IMR-90 (cell line): ENCODE measurements at places on chromosomes 16 and 17.

GRCh38 chr16:80459331-80459777, 81.4 kb upstream of the DYNLRB2 start:
- DNase-seq, result no peak

DNA sequence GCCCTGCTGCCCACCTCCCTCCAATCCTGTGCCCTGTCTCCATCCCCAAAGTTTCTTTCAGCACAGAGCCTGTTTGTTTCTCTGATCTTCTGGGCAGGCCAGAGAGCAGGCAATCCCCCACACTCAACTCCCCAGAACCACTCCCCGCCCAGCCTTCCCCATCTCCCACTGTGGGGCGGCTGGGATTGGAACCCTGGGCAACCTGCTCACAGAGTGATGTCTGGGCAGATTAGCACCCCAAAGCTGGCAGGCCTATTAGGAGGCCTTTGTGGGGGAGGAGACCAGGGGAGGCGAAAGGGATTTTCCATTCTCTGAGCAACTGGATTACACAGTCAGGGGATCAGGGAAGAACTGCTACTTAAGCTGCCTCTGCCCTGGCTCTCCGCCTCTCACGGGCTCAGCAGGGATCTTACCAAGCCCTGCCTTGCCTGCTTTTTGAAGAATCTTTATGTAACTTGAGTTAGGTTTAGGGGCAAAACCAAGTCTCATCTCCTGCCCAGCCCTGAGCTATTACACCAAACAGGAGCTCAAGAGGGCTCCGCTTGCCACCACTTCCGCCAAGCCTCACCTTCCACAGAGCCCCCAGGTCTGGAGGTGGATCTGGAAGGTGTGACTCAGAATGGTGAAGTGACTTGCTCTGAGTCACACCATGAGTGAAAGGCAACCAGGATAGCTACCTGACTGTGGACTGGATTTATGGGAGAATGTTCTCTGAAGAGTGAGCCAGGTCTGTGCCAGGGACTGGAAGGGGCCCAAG, 16.0 kb upstream of the LHX1 start:
- DNase-seq, result peak; percentile 61

GRCh38 chr17:54153423-54153822, 330.7 kb downstream of the KIF2B start:
- no peak for DNase-seq

DNA sequence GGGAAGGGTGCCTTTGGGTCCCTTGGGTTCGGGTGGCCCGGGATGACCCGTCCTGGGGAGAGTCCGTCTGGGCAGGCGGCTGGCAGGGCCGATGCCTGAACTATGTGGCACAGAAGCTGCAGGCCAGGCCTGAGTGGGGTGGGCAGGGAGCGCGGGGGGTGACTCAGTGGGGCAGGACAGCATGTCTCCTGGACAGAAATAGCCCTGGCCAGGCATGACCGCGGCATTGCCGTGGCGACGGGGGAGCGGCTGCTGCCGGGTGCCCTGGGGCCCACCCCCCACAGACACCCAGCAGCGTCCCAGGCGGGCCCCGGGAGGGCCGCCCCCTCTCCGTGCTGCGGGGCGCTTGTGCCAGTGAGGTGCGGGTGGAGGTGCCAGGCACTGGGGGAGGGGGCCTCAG, 1.8 kb upstream of the C1QTNF8 start:
- no peak for DNase-seq

DNA sequence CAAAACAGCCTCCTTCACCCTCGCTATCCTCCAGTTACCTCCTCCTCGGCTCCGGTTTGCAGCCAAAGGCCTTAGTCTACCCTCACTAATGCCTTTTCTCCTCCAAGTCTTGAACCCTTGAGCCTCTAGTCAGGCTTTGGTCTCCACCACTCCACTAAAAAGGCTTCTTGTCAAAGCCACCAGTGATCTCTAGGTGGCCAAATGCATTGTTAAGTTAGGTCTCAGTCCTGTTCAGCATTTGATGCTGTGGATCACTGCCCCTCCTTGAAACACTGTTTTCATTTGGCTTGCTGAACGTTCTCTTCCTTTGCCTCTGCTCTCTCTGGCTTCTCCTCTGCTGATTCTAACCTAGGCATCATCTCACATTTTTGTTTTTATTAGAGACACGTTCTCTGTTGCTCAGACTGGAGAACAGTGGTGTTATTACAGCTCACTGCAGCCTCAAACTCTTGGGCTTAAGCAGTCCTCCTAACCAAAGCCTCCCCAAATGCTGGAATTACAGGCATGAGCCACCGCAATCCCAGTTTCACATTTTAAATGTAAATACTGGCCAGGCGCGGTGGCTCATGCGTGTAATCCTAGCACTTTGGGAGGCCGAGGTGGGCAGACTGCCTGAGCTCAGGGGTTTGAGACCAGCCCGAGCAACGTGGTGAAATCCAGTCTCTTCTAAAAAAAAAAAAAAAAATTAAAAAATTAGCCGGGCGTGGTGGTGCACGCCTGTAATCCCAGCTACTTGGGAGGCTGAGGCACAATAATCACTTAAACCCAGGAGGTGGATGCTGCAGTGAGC, 1.1 kb downstream of the SGF29 start:
- DNase-seq, result no peak

GRCh38 chr17:45098081-45098868, 34.0 kb downstream of the PLCD3 start:
- no peak for DNase-seq

DNA sequence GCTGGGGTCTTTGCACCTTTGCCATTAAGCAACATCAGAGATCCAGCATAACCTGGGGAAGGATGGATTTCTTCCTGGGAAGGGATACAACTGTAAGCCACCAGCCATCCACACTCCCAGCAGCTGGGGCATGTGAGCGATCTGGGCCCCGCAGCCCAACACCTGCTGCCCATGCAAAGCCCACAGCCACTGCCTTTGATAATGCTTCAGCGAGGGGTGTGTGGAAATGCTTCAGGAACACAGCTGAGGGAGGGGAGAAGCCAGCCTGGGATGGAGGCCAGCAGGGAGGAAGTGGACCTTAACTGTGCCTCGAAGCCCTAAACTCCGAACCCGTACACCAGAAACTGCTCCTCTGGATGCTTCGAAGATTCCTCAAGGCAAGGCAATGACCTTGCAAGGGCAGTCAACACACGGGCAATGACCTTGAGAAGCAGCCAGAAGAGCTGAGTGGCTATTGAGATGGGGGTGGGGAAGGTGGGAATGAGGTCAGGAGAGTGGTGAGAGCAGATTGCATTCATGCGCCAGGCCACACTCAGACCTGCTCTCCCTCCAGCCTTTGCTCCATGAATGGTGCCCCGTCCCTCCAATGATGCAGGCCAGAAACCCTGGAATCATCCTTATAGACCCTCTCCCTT, 49.1 kb downstream of the KATNIP start:
- no peak for DNase-seq

GRCh38 chr17:75059369-75060345, 12.6 kb downstream of the KCTD2 start:
- peak; percentile 81 for DNase-seq

DNA sequence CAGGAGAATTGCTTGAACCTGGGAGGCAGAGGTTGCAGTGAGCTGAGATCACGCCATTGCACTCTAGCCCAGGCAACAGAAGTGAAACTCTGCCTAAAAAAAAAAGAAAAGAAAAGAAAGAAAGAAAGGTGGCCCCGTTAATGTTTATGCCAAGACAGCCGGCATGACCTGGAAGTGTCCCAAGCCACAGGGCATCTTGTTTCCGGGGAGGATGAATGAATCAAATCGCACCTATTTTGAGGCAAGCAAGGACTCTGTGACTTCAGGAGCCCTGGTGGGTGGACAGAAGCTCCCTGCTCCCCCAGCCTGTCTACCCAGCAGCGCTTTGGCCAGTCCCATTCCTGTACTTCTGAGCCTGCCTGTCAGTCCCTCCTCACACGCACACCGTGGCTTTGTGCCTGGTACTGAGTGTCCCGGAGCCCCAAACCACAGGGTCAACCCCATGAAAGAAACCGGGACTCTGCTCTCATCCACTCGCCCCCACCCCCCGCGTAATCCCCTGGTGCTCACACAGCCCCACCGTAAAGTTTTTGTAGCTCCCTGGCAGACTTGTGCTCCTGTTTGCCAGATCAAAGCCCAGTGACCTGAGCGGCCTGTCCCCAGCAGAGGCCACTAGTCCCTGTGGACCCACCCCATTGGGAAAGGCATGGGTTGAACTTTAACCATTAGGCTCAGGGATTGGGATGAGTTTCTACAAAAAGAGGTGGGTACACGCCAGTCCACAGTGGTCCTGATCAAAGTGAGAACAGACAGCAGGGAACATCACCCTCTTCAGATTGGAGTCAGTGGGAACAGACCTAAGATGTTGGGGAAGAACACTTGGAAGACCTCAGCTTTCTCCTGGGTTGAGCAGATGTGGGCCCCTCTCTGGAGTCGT, 19.3 kb downstream of the CD2BP2 start:
- DNase-seq, result no peak

GRCh38 chr16:52537516-52537915, 9.4 kb downstream of the TOX3 start:
- DNase-seq, result no peak

GRCh38 chr16:50301626-50302471, 35.5 kb downstream of the ADCY7 start:
- DNase-seq, result peak; percentile 86

DNA sequence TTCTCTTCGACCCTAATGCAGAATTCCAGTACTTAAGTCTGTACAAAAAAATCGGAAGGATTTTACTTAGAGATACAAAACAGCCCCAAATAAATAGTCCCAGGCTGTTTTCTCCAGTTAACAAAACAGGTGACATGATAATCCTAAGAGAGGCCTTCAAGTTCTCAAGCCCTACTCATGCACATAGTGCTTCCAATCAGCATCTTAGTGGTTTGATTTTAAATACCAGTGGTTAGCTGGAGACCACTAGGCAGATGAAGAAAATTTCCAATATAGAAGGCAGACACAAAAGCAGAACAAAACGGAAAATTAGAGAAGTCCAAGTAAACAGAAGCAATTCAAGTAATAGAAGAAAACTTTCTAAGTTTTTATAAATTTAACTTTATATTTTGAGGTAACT, 5.2 kb upstream of the OR4D2 start:
- DNase-seq, result no peak

DNA sequence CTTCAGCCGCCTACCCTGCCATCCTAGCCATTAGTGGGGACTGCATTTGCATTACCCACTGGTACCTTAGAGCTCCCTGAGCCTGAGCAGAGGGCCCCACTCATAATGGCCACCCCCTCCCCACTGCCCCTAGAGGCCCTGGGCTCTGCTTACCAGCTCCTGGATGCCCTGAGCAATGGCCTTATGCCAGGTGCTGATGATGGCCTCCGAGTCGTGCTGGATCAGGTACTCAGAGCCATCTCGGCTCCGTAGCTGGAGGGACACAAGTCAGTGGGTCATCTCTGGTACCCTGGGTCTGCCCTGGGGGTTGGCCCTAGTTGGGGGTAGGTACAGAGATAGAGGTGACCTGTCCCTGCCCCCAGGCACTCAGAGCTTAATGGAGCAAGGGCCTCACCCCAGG, 34.9 kb downstream of the ARHGAP27 start:
- DNase-seq, result no peak

DNA sequence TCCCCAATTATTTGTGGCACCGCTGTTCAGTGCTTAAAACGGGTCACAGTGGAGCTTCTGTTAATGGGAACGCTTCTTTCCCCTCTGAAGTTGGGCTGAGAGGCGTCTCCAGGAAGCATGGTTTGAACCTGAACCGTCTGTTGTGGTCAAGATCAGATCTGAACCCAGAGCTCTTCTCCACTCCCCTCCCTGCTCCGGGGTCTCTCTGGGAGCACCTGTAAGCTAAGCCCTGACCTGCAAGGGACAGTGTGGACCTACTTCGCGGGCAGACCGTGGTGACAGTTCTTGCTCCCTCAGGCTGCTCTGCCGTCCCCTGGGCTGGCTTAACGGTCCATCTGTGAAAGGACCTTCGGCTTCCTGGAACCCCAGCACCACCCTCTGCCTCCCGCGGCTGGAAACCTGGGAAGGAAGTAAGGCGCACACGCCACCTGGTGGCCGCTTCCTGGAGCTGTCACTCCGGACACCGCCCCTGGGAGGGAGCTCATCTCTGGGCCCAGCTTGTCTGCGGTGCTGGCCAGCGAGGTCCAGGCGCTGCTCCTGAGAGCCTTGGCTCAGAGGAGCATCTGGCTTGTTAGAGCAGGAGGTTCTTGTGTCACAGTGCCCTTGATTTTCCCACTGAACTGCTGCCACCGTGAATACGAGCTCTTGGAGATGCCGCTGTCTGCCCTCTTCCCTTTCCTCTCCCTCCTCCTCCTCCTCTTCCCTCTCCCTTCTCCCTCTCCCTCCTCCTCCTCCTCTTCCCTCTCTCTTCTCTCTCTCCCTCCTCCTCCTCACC, 518.5 kb upstream of the EEF2KMT start:
- DNase-seq, result no peak

GRCh38 chr17:61205931-61206330, 193.7 kb upstream of the TBX2 start:
- DNase-seq, result peak; percentile 31

- DNase-seq, result no peak
These were observed 3.3 kb downstream of the ATPAF2 start for GRCh38 chr17:18035704-18036103.

DNA sequence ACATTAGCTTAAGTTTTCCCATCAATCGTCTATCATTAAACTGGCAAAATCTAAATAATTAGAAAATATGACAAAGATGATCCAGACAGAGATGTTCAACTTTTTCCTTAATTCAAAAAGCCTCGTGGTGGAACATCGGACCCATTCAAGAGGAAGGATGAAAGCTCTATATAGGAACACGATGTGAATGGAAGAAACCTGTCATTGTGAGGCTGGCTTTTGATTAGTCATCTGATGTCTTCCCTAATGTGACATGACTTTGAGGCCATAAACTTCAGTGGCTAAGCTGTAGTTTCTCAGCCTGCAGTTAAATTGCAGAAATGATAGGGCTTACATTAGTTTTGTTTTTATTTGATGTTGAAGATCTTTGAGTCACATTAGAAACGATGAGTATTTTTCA, 1.0 kb downstream of the AMZ2 start:
- no peak for DNase-seq

- DNase-seq, result peak; percentile 31
These were observed 129.4 kb upstream of the SEC14L1 start for GRCh38 chr17:77011173-77012011.

- no peak for DNase-seq
These were observed 649 bp downstream of the GSE1 start for GRCh38 chr16:85613604-85614337.

DNA sequence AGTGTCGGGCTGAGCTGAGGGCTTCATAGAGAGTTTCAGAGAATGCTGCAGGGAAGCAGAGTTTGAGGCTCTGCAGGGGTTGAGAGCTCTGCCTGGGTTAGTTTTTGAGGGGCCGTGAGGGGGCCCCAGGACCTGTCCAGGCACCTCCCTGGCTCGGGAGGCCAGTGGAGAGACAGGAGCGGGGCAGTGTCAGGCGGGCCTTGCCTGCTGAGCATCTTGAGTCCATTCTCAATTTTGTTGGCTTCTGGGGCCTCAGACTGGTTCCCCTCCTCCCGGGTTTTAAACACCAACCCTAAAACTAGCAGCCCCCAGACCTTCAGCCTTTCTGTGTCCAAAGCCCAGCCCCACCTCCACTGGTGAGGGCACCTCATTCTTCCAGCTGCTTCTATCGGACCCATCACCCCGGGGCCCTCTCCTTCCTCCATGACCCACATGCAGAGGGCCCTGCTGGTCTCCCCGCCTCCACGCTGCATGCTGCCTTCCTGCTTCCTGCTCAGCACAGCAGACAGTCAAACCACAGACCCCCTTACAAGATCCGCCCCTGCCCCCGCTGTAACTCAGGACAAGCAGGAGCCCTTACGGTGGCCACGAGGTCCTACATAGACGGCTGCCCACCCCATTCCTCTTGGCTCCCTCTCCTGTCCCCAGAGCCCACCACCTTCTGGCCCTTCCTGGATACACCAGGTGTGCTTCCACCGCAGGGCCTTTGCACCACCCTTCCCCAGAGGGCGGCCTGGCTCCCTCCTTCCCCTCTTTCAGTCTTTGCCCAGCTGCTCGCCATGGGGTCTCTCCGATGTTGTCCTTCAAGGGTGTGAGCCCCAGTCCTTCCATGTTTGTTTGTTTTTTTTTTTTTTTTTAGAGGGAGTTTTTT, 3.8 kb downstream of the RNF213 start:
- DNase-seq, result no peak
